ENCODE measurements at places on chromosomes 7 and 10. TPM values are rescaled to one million over a fixed set of nuclear protein-coding genes. Genes with fewer than 3 reads are reported as not detected.

The FAM25C gene
- not detected for total RNA-seq

DNA sequence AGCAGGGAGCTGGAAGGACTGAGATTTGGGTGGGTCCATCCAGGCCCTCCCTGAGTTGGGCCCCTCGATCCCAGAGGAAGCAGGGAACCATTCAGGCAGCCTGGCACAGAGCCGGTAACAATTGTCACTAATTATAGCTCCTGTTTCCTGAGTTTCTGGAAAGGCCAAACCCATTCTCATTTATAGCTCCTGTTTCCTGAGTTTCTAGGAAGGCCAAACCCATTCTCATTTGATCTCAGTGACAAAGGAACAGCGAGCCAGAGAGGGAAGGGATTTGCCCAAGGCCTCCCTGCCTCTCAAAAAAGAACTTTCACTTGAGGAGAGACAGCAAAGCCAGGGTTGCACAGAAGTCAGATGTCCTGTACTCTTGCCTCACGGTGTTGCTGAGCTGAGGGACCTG is 521.9 kb downstream of the TYW1 start:
- H3K4me3 ChIP-seq: no peak overlapping the region
- H3K27ac ChIP-seq: no peak overlapping the region
- H3K36me3 ChIP-seq: no peaks in the 10 kb centered on the region
- DNase-seq: peak; percentile 50
- no peaks in the 10 kb centered on the region for H3K27me3 ChIP-seq

GRCh38 chr10:123999956-124000615 is 93.3 kb downstream of the CHST15 start:
- no peaks in the 10 kb centered on the region for H3K27me3 ChIP-seq
- H3K4me1 ChIP-seq: peaks cover 8% of the 10 kb centered on the region
- H3K36me3 ChIP-seq: peaks cover 13% of the 10 kb centered on the region
- H3K4me3 ChIP-seq: no peak overlapping the region
- H3K27ac ChIP-seq: no peak overlapping the region

- H3K27ac ChIP-seq: no peak overlapping the region
- H3K27me3 ChIP-seq: no peaks in the 10 kb centered on the region
- H3K4me3 ChIP-seq: no peak overlapping the region
- no peak for DNase-seq
These were observed 32.3 kb downstream of the RAB18 start for GRCh38 chr10:27536437-27536836.

The AGBL3 gene
- total RNA-seq: 0.29 TPM

- DNase-seq: no peak
- no peak overlapping the region for H3K27ac ChIP-seq
- H3K27me3 ChIP-seq: no peaks in the 10 kb centered on the region
- H3K4me1 ChIP-seq: no peaks in the 10 kb centered on the region
- no peak overlapping the region for H3K4me3 ChIP-seq
These were observed 11.3 kb downstream of the CHCHD3 start for GRCh38 chr7:133070562-133070961.

The CADPS2 gene
- total RNA-seq: 33.0 TPM

The NCF1 gene
- 97.4 TPM for total RNA-seq

The SCART1 gene
- total RNA-seq: 0.89 TPM

DNA sequence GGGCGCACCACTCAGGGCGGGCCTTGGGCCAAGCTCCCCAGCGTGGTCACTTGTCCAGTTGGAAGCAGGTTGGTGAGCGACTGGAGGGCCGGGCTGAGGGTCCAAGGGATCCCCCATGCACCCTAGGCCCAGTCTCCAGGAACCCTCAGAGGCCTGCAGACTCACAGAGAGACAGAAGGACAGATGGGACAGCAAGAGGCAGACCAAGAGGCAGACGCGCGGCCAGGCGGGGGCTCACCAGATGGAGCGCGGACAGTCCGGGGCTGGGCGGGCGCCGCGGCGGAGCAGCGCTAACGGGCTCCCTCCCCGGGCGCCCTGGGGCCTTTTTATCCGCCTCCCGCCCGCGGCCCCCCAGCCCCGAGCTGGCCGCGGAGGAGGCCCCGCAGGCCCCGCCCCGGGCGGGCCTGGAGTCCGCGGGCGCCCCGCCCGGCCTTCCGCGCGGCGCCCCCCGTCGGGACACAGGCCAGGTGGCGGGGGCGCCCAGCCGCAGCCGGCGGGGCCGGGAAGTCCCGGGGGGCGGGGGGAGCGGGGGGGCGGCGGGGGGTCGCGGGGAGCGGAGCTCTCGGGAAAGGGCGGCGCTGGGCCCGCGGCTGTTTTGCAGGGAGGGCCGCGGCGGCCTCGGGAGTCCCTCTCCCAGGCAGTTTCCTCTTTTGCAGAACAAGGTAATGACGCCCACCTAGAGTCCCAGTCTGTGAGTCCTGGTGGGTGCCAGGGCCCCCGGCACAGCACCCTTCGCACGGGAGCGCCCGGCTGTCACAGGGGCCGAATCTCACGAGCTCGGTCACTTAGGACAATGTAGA is at the start of gene LOXL4:
Gene LOXL4 (minus strand): TSS at position 301 of the 800 bp plus-strand sequence. CDS start 5,175 bp downstream, outside the sequence.
- peak within 1 kb of the TSS; percentile 43 for H3K4me3 ChIP-seq
- no peaks in the 10 kb centered on the region for H3K36me3 ChIP-seq
- H3K27ac ChIP-seq: peak within 1 kb of the TSS; percentile 67
- peaks cover 49% of the 10 kb centered on the region for H3K4me1 ChIP-seq
- peaks cover 12% of the 10 kb centered on the region for H3K27me3 ChIP-seq
- peak; percentile 70 for DNase-seq

The OR6B1 gene
- not detected for total RNA-seq

- DNase-seq: no peak
- no peak overlapping the region for H3K27ac ChIP-seq
- H3K36me3 ChIP-seq: no peaks in the 10 kb centered on the region
These were observed 101.2 kb upstream of the EFCAB10 start for GRCh38 chr7:105682341-105683060.

- no peak overlapping the region for H3K27ac ChIP-seq
- H3K36me3 ChIP-seq: no peaks in the 10 kb centered on the region
- peaks cover 22% of the 10 kb centered on the region for H3K4me1 ChIP-seq
- peaks cover 96% of the 10 kb centered on the region for H3K27me3 ChIP-seq
- no peak for DNase-seq
These were observed 5.5 kb upstream of the MUC12 start for GRCh38 chr7:100963874-100964273.

- no peaks in the 10 kb centered on the region for H3K36me3 ChIP-seq
- no peak overlapping the region for H3K4me3 ChIP-seq
- DNase-seq: no peak
- no peaks in the 10 kb centered on the region for H3K27me3 ChIP-seq
- no peaks in the 10 kb centered on the region for H3K4me1 ChIP-seq
- H3K27ac ChIP-seq: no peak overlapping the region
These were observed 10.9 kb upstream of the KCNMA1 start for GRCh38 chr10:77648472-77648871.

GRCh38 chr10:93917064-93917391 is 23.2 kb downstream of the SLC35G1 start:
- H3K27me3 ChIP-seq: no peaks in the 10 kb centered on the region
- H3K27ac ChIP-seq: no peak overlapping the region
- H3K36me3 ChIP-seq: no peaks in the 10 kb centered on the region
- H3K4me3 ChIP-seq: peak overlapping the region; percentile 9
- DNase-seq: peak; percentile 34

The CTBP2 gene
- total RNA-seq: 64.7 TPM

GRCh38 chr7:145106001-145106400 is 270.1 kb upstream of the TPK1 start:
- H3K27ac ChIP-seq: no peak overlapping the region
- no peaks in the 10 kb centered on the region for H3K4me1 ChIP-seq
- no peak overlapping the region for H3K4me3 ChIP-seq
- no peak for DNase-seq

- no peak overlapping the region for H3K4me3 ChIP-seq
- H3K36me3 ChIP-seq: no peaks in the 10 kb centered on the region
- H3K27me3 ChIP-seq: no peaks in the 10 kb centered on the region
- H3K27ac ChIP-seq: no peak overlapping the region
These were observed 76.7 kb downstream of the ANK3 start for GRCh38 chr10:60312818-60313588.

DNA sequence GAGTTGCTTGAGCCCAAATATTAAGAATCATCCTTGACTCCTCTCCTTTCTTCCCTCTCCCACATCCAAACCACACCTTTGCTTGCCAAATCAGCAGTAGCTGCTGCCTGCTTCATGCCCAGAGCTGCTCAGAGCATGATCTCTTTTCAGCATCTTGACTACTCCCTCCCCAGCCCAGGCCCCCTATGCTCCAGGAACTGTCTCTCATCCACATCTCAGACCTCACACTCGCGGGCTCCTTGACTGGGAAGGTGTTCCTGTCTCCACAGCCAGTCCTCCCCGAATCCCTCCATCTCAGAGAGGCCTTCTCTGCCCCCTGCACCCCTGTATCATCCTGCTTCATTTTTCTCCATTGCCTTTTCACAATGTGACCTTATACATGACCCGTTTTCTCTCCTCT is 157.0 kb downstream of the DNAJB6 start:
- H3K36me3 ChIP-seq: no peaks in the 10 kb centered on the region
- H3K4me1 ChIP-seq: no peaks in the 10 kb centered on the region
- H3K27ac ChIP-seq: no peak overlapping the region
- no peak for DNase-seq

GRCh38 chr10:69738071-69738470 is 63.6 kb upstream of the COL13A1 start:
- peaks cover 15% of the 10 kb centered on the region for H3K4me1 ChIP-seq
- H3K27ac ChIP-seq: no peak overlapping the region
- no peaks in the 10 kb centered on the region for H3K36me3 ChIP-seq

DNA sequence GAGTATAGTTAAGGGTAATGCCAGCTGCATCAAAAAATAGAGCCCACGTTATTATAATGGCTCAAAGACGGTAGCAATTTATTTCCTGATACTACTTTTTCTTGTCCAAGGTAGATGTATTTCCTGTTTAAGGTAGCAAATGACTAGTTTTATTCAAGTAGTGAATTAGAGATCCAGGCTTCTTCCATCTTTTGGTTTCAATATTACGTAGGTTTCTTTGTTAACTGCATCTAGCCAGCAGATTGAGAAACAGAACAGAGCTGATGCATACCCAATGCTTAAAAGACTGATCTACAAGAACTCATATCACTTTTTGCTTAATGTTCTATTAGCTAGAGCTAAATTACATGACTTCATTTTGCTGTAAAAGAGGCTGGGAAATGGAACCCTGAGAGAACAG is 992.1 kb downstream of the NRG3 start:
- no peak for DNase-seq
- no peaks in the 10 kb centered on the region for H3K4me1 ChIP-seq
- no peaks in the 10 kb centered on the region for H3K27me3 ChIP-seq
- H3K27ac ChIP-seq: no peak overlapping the region
- H3K4me3 ChIP-seq: no peak overlapping the region

The MARCHF5 gene
- total RNA-seq: 4.5 TPM

- peaks cover 11% of the 10 kb centered on the region for H3K4me1 ChIP-seq
- H3K4me3 ChIP-seq: no peak overlapping the region
- no peaks in the 10 kb centered on the region for H3K36me3 ChIP-seq
- no peaks in the 10 kb centered on the region for H3K27me3 ChIP-seq
- H3K27ac ChIP-seq: peak overlapping the region; percentile 57
These were observed 41.6 kb downstream of the TSPAN15 start for GRCh38 chr10:69492746-69493462.

The DPYSL4 gene
- total RNA-seq: not detected

The AGK gene
- total RNA-seq: 30.9 TPM

DNA sequence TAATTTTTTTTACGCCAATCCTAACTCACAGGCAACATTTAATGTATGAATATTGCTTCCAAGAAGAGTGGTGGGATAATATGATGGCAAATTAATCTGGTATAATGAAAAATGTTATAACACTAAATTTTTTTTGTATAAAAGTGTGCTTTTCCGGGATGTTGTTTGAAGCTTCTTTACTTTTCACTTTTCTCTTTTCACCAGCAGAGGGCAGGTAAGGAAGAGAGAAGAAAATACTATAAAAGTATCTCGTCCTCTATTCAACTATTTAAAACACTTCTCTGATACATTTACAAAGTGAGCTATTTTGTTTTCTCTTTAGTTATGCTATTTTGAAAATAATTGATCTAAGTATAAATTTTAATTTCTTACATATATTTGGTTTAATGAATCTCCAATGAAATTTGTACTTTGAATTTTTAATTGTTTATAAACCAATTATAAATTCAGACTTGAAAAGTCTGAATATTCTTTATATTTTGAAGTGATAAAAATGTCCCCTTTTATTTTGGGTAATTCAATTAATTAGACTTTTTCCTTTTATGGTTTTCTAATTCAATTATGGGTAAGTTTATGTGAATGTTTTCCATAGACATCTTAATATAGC is 20.7 kb upstream of the CFTR start:
- no peak overlapping the region for H3K4me3 ChIP-seq
- no peak overlapping the region for H3K27ac ChIP-seq
- H3K4me1 ChIP-seq: no peaks in the 10 kb centered on the region
- H3K36me3 ChIP-seq: no peaks in the 10 kb centered on the region
- DNase-seq: no peak

GRCh38 chr10:102832987-102833386 is 4.2 kb downstream of the CYP17A1 start:
- H3K36me3 ChIP-seq: no peaks in the 10 kb centered on the region
- H3K27ac ChIP-seq: no peak overlapping the region
- no peaks in the 10 kb centered on the region for H3K27me3 ChIP-seq
- no peak for DNase-seq

DNA sequence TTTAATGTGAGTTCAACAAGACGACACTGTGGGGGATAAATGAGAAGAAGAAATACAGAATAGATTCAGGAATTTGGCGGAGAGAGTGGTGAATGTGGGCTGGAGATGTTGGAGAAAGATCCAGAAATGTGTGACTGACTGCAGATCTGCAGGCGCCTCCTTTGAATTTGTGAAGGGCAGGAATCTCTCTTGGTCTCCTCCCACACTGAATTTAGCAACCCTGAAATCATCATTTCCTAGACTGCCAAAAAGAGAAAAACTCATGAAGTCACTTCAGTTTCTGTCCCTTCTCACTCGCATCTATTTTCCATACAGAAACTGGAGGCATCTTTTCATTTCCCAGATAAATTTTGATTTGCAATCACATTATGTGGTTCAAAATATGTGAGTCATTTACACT is 128.7 kb downstream of the GNAI1 start:
- H3K27ac ChIP-seq: no peak overlapping the region
- H3K4me1 ChIP-seq: no peaks in the 10 kb centered on the region
- no peak for DNase-seq
- H3K27me3 ChIP-seq: no peaks in the 10 kb centered on the region
- no peaks in the 10 kb centered on the region for H3K36me3 ChIP-seq
- H3K4me3 ChIP-seq: no peak overlapping the region

GRCh38 chr7:155345490-155345889 is 47.8 kb downstream of the INSIG1 start:
- H3K27ac ChIP-seq: no peak overlapping the region
- H3K4me1 ChIP-seq: peaks cover 11% of the 10 kb centered on the region
- H3K36me3 ChIP-seq: no peaks in the 10 kb centered on the region
- no peak overlapping the region for H3K4me3 ChIP-seq
- DNase-seq: no peak

DNA sequence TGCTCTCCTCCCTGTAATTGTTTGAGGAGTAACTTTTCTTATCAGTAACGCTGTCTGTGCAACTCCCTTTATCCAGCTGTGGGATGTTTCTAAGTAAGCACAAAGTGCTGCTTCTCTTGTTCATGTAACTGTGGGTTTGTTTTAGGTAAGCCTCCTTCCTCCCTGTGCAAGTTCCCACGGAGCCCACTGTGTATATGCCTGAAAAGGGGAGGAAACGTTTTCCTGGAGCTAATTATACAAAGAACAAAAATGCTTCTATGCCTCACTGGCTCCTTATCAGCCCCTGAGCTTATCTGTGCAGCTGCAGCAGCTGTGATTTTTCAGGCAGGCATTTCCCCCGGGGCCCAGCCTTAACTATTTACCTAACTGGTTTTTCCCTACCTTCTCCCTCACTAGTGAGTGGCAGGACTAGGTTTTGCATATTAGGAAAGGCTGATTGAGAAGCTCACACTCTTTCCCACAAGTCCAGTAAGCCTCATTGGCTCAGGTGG is 593.4 kb upstream of the GHITM start:
- H3K27me3 ChIP-seq: no peaks in the 10 kb centered on the region
- peaks cover 5% of the 10 kb centered on the region for H3K4me1 ChIP-seq
- no peak overlapping the region for H3K27ac ChIP-seq
- no peak for DNase-seq
- no peak overlapping the region for H3K4me3 ChIP-seq
- H3K36me3 ChIP-seq: no peaks in the 10 kb centered on the region
